ENCODE measurements at places on chromosomes 7 and 10.

DNA sequence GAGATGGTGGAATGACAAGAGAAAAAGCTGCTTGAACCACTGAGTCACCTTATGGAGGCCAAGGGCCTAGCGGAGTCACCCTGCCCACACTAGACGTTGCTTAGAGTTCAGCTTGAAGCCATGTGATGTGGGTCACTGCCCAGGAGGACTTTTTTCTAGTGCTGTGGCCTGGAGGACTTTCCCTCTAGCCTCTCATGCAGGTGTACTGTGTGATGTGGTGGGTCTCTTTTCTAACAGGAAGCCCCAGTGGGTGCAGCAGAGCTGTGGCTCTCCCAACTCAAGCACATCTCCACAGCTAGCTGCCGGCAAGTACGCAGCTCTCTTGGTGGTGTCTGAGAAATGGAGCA, 13.6 kb downstream of the POR start:
- no peak for DNase-seq

GRCh38 chr10:1134156-1134555, 78.0 kb downstream of the WDR37 start:
- no peak for DNase-seq

- no peak for DNase-seq
These were observed 25.8 kb downstream of the EMX2 start for GRCh38 chr10:117568334-117568733.

DNA sequence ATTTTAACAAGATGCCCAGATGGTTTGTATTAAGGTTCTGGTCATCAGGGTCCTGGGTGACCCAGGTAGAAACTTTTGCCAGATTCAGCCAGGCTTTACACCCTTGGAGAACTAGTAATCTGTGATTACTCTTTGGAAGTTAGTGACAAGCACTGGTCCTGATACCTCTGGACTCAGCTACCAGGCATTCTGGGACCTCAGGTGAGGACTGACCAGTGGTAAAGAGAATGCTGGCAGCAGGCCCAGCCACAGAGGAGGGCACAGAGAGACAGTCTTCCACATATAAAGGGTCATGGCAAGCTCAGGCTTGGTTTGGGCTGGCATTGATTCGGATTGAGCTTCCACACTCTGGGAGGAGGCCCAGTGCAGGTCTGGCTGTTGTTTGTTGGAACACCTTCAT, 112.0 kb upstream of the CHST15 start:
- DNase-seq, result no peak

GRCh38 chr10:114337510-114338462, 66.5 kb downstream of the AFAP1L2 start:
- DNase-seq, result no peak

- no peak for DNase-seq
These were observed 13.7 kb downstream of the FKBP14 start for GRCh38 chr7:30012757-30013156.

GRCh38 chr10:78721231-78721630, 347.5 kb upstream of the ZMIZ1 start:
- no peak for DNase-seq

GRCh38 chr7:116071629-116072028, 41.1 kb upstream of the TFEC start:
- no peak for DNase-seq

- no peak for DNase-seq
These were observed 63.5 kb upstream of the LAMB1 start for GRCh38 chr7:108066486-108066885.

- no peak for DNase-seq
These were observed 92.6 kb downstream of the AHCYL2 start for GRCh38 chr7:129317450-129317849.

DNA sequence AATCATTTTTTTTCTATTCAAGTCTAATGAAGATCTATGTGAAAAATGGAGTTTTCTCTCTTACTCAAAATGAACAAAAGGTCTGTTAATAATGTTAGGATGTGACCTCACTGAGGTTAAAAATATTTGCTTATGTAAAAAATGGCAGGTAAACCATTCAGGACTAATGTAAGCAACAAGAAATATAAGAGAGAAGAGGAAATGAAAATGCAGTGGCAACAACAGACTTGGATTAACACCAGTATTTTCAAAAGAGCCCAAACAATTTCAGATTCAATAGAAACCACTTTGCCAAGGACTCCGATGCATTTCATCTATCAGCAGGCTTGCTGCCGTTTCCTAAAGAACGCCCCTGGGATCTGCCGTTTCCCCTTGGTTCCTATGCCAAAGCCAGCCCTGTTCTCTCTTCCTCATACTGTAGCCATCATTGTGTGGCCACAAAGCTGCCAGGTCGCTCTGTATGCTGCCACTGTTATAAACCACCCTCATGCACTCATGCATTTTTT, 66.4 kb downstream of the MTURN start:
- DNase-seq, result no peak

- DNase-seq, result no peak
These were observed 100.8 kb downstream of the ARHGAP21 start for GRCh38 chr10:24622781-24623301.

- no peak for DNase-seq
These were observed 233.3 kb downstream of the LRRN3 start for GRCh38 chr7:111324228-111324627.

DNA sequence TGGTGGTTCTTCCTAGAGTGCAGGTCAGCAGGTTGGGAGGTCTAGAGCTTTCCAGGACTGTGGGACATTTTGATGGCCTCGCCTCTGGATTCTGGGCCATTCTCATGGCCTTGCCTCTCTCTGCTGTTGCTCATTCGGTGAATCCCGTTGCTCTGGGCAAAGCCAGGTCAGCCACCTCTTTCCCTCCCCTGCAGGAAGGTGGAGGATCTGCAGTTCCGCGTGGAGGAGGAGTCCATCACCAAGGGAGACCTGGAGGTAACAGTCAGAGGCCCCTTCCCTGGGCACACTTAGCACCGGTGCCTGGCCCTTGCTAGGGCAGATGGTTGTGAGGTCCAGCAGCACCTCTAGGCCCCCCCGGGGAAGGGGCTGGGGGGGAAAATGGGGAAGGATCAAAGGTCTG, 74.9 kb downstream of the CLIP2 start:
- DNase-seq, result no peak

GRCh38 chr7:12729112-12729511, 41.7 kb downstream of the ARL4A start:
- DNase-seq, result no peak

GRCh38 chr10:34187201-34187600, 627.9 kb downstream of the PARD3 start:
- no peak for DNase-seq

DNA sequence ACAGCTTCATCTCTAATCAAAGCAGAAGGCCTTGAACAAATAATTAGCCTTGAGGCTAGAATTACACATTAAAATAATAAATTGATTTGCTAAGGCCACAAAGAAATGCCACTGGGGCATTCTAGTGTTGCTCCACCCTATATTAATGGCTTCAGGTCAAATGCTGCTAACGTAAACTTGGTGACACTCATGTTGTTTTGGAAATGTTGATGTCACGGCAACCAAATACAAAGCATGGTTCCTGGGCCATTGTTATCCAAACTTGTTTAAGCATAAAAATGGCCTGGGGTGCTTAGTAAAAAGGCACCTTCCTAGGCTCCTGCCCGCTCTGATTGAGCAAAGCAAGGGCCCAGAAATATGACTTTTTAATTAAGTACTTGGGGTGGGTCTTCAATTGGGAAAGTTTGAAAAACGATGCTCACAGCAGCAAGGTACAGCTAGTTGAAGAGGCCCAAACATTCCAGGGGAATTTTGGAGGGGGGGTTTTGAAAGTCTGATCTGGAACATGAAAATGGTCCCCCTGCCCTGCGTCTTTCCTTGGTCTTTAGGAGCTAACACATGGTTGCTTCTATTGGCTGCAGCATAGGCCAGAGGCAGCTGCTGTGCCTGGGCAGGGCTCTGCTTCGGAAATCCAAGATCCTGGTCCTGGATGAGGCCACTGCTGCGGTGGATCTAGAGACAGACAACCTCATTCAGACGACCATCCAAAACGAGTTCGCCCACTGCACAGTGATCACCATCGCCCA, 67.8 kb downstream of the ABCC2 start:
- no peak for DNase-seq

- DNase-seq, result no peak
These were observed 137.6 kb downstream of the NRP1 start for GRCh38 chr10:33196710-33197491.

GRCh38 chr10:101536800-101537199, 51.3 kb downstream of the POLL start:
- DNase-seq, result peak; percentile 14

DNA sequence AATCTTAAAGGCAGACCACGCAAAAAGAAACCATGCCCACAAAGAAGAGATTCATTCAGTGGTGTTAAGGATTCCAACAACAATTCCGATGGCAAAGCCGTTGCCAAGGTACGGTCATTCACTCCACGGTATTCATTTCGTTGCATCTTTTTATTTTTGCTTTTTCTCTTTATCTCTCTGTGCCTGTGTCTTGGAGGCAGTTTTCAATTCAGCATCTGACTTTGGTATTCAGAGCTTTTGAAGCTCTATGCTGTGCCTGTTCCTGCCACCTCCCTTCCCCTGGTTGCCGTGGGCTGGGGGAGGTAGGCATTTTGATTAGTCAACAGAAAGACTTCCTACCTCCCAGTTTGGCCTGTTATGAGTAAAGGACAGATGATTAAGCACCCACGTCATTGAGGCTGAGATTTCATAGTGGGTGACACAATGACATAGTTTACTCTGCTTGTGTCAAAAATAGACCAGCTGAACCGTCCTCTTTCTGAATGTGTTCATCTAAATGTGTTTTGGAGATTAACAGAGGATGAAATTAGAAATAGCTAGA, 149.5 kb downstream of the ARID5B start:
- DNase-seq, result peak; percentile 54

DNA sequence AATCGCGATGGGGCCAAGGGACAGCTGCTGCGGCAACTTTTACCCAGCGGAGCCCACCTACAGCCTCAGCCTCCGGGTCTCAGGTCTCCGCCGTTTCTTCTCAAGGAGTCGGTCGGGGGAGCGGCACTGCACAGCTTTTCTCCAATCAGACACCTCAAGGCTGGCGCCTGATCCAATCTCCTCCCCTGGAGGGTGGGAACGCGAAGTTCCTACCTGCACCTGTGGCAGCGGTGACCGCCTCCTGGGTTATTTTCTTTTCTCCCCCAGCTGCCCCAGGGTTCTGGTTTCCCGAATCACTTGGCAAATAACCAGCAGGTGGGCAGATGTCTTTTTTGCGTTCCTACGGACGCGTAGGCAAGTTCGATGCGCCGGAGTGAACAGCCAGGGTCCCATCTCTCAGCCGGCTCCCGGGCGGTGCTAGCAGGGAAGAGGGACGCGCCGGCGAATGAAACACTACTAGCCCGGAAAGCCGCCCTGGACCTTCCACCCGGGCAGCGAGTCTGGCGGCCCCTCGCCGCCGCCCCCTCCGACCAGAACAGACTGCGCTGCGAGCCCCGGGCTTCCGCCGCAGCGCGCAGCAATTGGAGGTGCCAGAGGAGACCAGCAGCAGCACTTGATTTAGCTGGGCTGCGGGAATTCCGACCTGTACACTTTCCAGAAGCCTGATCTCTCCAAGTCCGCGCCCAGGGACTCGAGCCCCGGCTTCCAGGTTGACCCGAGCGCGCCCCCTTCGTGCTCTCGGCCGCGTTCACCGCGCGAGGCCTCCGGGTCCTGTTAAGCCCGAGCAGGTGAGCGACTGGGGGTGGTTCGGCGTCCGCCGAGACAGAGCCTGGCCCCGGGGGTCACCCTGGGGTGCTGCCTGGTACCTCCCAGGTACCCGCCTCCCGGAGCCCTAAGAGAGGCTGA, at the start of gene PRR15:
TSS of gene PRR15 (plus strand) at position 246 of the 906 bp plus-strand sequence. CDS start 2,495 bp downstream, outside the sequence.
- DNase-seq, result no peak
